Stimulated activated CD4-positive, alpha-beta T cell treated with anti-CD3 and anti-CD28 coated beads, Interleukin-1b, Interleukin-23, amount 100 ng/mL, for 1 hour (primary cell): ENCODE measurements at places on chromosomes 3 and 15.

DNA sequence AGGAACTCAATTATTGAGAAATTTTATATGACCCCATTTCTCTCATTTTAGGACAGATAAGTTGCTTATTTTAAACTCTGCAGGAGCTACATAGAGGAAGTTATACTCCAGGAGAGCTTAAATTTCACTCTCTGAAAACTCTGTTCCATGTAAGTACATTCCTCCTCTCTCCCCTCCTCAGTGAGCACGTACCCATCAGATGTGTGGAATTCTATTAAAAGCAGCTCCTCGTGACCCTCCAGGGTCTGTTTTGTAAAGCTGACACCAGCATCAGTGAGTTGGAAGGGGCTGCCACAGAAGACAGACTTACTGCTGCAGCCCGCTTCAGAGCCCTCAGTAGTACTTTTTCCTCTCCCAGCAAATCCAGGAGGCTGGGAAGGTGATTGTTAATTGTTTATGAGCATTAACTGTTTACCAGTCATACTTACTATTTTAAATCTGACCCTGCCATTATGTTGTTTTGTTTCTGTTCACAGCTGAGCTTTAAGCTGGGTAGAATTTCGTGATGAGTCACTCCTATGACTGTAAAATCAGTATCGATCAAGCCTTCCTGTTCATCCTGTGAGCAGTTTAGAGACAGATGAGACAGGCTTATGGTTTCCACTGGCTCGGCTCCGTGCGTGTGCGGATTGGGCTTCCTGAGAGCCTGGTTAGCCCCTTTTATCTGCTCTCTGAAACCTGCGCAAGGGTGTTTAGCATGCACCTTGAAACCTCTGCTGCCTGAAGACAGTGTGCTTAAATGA, 20.4 kb downstream of the IGF1R start:
- DNase-seq, result no peak

DNA sequence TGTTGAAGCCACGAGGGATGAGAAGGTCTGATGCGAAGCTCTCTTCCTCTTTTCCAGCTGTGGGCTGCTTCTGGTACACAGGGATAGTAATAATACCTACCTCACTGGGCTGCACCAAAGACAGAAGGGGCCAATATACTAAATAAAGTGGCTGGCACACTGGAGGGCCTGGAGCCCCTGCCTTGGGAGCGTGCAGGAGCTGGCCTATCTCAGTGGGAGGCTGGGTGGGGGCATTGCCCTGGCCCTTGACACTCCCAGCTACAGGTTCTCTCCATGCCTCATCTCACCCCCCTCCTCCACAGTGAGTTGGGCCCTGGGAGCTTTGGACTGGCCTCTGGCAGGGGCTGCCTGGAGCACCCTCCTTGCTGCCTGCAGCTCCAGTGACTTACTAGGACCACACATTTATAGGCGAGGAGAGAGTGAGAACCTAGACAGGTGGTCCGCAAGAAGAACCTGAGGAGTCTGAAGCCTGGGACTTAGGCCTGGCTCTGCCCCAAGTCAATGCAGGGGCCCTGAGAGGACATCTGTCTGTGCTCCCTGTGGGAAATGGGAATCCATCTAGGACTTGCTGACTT, 1.6 kb downstream of the NOX5 start:
- DNase-seq, result no peak

DNA sequence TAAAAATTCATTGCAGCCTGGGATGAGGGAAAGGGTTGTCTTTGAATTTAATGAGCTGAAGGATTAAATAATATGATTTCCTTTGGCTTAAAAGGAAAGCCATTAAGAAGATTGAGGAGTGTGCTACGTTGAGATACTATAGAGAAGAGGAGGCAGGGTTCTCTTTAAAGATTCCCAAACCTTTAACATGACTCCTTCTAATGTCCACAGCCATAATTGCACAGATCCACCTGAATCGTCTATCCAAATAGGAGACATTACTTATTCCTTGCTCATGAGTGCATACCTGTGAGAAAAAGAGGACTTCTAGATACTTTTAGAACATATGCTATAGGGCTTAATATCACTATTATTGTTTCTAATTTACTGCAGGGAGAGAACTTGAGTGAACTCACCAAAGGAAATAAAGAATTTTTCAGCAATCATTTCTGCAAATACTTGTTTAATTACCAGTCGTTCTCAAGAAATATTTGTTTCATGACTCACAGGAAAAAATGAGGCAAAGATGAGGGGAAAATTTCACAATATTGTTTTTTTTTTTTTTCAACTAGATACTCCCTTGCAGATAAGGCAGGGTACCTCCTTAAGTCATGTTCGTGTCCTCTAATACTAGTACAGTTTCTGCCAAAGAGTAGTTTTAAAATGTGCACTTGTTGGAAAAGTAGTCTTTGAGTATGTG, 8.9 kb upstream of the SUCNR1 start:
- no peak for DNase-seq

DNA sequence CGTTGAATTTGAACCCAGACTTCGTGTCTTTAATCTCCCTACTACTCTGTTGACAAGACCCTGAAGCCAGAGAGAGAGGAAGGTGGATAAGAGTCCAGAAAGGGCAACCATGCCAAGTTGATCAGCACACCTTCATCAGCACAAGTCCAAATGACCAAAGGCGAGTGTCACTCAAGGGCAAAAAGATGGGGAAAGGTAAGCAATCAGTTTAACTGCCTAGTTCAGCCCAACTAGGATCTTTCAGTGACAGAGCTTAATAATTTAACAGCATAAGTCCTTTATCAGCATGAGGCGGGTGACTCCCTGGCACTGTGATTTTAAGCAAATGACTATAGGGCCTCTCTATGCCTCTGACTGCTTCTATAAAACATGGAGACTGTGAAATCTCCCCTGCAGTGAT, 6.2 kb downstream of the SUCLG2 start:
- no peak for DNase-seq

DNA sequence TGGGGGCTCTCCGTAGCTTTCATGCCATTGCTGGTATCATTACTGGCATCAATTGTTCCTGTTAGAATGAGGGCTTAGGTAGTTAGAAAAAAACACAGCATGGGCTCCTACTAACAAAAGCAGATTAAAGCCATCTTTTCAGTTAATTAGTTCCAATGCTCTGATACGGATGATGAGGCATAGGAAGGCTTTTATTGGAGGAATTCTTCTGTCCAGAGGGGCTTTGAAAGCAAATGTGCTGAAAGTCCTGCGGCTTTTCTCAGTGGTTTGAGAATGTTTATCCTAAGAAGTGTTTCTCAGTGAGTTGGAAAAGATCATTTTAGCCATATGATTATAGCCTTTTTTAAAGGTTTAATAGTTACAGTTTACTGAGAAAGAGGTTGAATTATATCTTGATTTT, 198.5 kb downstream of the THSD4 start:
- DNase-seq, result no peak

GRCh38 chr15:73264881-73265280, 103.9 kb downstream of the HCN4 start:
- no peak for DNase-seq

DNA sequence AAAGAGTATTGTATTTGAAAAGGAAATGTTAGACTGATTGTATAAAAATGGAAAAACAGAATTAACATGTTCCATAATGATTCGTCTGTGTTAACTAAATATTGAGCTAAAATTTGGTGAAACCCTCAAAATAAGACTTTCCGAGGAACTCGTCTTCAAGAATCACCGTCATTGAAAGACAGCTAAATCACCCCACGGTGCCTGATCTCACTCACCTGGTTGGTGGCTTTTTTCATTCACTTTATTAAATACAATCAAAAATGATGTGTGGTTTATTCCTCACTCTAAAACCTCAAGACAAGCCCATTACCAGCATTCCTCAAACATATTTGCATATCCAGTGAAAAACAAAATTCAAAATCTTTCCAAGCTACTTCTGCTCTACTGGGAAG, 153.9 kb downstream of the FOXP1 start:
- DNase-seq, result no peak
